Cerebellum (tissue), 4 donors: ENCODE measurements at places on chromosomes 2 and 18. TPM values are rescaled to one million over a fixed set of nuclear protein-coding genes. Genes with fewer than 3 reads are reported as not detected.

EFEMP1 gene
- 25.0 TPM for total RNA-seq

- DNase-seq = no peak
Measured at GRCh38 chr2:17901246-17901645, 22.8 kb downstream of the KCNS3 start.

C2orf66 gene
- 1.8 TPM for total RNA-seq

DNA sequence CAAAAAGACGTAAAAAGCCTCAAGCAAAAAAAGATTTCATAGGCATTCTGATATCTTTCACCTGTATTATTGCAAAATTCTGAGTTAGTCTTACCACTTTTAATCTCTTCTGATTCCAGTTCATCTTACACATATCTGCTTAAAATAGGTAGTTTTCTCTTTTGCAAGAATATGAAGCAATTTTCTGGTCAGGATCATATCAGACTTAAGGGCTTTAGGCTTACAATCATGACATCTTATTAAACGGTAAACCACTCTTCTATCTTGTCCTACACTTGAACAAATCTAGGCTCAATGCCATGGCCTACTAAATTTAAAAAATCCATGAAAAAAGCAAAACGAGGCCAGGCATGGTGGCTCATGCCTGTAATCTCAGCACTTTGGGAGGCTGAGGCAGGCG is 50.1 kb upstream of the GAREM1 start:
- DNase-seq = no peak

HTR2B gene
- total RNA-seq = 0.27 TPM

GRCh38 chr2:63589148-63589958 is 590 bp downstream of the MDH1 start:
- DNase-seq = peak; percentile 20

GRCh38 chr2:143083636-143084035 is 45.6 kb upstream of the ARHGAP15 start:
- no peak for DNase-seq

DNA sequence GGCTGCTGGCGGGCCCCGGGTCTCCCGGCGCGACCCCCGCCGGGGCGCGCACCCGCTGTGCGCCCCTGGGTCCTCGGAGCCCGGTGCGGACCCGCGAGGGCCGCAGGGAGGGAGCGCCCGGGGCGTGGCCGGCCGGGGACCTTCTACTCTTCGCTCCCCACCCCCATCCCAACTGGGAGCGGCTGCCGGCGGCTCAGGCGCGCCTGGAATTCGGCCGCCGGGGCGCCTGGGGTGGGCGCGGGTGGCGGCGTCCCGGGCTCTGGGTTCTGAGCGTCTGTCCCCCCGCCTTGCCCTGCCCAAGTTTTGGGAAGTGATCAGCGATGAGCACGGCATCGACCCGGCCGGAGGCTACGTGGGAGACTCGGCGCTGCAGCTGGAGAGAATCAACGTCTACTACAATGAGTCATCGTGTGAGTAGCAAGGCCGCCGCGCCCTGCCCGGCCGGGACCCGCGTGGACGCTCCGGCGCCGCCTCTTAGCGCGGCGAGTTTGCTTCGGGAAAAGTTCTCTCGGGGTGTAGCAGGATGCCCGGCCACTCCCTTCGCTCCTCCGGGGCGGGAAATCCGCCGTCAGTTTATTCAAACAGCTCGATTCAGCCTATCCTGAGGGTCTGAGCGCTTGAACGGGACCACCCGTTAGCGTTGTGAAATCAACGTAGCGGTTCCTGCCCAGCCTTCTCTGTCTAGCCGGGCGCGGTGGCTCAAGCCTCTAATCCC is 502 bp downstream of the TUBB6 start:
- DNase-seq = no peak

- DNase-seq = peak; percentile 38
Measured at GRCh38 chr2:84971510-84972206, 697 bp downstream of the KCMF1 start.

DNA sequence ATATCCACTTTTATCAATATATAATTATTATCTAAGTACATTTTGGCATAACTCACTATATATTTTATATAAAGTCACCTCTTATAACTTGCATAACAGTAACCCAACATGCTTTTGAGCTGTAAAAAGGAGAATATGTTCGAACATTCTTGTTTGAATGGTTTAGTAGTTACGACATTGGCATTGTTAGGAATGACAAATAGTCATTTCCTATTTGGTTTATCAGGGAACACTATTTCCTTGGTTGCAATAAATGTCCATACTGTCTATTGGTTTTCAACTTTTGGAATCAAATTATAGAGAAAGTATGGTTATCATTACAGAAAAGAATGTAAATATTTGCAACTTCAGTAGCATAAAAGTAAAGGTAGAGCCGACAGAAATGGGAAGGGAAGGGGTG is 124.1 kb downstream of the PARD3B start:
- no peak for DNase-seq

GRCh38 chr2:126886916-126887280 is 11.8 kb upstream of the TEX51 start:
- no peak for DNase-seq

GRCh38 chr18:73962256-73962655 is 185.4 kb downstream of the FBXO15 start:
- DNase-seq = no peak

TMEM163 gene
- 10.2 TPM for total RNA-seq

DNA sequence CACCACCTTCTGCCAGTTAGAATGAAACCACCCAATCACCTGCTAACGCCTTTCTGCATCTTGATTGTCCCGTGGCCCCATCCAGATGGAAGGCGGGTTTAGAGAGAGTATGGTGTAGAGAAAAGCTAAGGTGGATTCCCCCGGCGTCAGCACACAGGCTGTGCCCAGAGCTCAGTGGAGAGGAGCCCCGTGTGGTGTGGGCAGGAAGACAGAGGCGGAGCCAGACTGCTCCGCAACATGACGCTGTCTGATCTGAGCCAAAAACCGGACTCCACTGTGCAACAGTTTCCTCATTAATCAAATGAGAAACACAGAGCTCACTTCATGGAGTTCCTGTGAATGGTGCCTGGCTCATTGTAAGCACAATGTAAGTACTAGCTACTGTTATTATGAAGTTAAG is 448.1 kb upstream of the SMIM21 start:
- DNase-seq = no peak

- no peak for DNase-seq
Measured at GRCh38 chr18:76530846-76531245, 35.8 kb upstream of the ZNF516 start.

DNA sequence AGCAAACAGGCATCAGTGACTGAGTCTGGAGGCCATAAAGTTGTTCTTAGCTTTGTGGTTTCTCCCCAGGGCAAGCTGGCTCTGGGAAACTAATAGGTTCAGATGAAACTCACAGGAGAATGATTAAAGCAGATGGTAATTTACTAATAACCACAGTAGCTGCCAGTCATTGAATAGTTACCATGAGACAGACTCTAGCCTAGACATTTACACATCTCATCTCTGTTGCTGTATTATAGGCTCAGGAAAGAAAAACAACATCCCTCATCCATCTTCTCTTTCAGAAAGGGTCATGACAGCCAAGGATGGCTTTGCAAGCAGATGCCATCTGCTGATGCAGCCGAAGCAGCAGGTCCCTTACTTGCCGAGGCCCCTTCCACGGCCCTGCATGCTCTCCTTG is 314.0 kb upstream of the ID2 start:
- no peak for DNase-seq

LINC00305 gene
- total RNA-seq = not detected

GRCh38 chr2:180829836-180830235 is 150.6 kb upstream of the UBE2E3 start:
- no peak for DNase-seq

DNA sequence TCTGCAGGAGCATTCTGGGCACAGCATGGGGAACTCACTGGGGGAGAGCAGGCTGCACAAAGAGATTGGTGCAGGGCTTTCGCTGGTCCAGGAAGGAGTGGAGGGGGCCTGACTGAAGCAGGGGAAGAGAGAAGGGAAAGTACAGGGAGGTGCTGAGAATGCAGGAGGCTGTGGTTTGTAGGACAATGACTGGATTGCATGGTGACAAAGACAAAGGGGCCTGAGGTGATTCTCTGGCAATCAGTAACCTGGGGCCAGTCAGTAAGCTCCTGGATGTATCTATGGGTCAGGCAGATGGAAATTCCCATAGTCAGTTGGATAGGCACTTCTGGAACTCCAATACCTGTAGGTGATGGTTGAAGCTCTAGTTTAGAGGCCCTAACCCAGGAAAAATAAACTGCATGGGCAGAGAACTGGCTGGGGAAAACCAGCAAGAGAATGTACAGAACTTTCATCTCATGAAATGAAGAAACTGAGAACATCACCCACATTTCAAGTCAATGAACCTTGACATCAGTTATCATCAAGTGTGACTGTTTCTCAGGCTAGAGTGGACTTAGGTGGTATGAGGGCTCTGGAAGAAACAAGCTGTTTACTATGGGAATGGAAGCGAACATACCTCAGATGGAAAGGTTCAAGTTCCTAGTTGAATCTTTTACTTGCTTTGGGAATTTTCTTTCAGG is 193.2 kb downstream of the TPGS2 start:
- no peak for DNase-seq

DNA sequence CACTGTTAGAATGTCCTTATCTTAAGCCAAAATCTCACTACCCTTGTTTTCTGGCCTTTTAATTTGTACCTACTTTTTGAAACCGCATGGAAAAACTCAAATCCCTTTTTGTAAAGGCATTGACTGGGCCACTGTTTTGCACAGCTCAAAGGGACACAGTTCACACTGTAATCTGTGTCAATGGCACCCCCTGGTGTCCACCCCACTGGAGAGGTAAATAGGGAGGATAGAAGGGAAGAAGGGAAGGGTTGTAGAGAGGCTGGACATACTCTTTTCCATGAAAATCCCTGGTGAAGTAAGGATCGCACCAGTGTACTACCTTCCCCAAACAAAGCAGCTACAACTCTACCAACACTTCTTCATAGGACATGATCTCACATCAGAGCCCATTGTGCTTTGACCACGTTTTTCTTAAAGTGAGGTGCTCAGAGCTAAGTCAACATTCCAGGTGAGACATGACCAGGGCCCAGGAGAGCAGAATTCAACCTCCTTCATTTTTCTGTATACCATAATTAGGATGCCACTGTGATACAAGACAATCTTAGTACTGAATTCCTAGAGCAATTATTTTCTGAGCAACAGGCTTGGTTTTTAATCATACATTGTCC is 92.4 kb upstream of the RMDN2 start:
- DNase-seq = peak; percentile 13

DNA sequence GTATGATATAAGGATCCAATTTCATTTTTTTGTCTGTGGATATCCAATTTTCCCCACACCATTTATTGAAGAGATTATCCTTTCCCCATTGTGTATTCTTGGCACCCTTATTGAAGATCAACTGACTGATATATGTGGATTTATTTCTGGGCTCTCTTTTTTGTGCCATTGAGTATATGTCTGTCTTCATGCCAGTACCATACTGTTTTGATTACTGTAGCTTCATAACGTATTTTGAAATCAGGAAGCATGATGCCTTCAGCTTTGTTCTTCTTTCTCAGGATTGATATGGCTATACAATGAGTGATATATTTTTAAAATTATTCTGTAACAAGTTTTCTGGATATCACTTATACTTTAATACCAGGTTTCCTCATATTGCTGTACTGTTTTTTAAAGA is 58.1 kb upstream of the DLX2 start:
- no peak for DNase-seq

DNA sequence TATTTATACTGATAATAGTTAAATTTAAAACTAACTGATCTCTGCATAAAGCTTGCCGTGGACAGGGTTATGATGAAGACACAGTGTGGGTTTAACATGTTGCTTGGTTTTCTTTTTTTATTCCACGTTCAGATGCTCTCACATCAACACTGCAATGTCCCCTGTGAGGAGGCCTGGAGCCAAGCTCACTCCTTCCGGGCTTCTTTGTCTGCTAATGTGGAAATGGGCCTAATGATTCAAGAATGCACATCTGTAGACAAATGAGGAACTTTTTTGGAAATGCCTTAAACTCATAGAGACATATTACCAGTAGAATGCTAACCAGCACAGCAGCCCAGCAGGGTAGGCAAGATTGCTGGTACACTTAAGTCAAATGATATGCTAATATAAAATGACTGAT is 208.0 kb downstream of the GALR1 start:
- no peak for DNase-seq

GRCh38 chr2:236052926-236053821 is 115.0 kb downstream of the GBX2 start:
- peak; percentile 63 for DNase-seq

- DNase-seq = no peak
Measured at GRCh38 chr2:30949435-30949834, 142.2 kb upstream of the CAPN13 start.

DNA sequence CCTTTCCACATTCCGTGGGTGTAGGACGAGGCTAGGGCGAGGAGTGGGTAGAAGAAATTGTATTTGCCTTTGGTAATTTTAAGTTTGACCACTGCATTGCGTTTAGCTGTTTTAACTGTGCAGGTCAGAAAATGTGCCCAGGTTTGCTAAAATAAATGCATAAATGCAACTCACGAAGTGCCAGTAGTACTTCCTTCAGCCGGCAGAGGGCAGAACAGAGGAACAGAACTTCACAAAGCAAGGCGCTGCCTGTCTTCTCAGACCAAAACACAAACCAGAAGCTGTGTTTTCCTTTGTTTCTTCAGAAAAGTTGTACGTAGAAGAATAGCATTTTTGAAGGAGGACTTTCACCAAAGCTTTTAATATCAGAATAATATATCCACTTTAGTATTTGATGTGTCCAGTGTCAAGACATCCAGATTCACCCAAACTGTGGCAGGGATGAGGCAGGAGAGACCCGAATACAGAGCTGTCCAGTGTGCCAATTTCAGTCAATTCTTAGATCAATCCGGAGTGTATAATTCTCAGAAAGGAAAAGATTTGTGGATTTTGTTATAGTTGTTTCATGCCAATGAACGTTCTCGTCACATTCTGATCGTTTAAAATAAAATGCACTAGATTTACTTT is 348.6 kb downstream of the DLGAP1 start:
- peak; percentile 51 for DNase-seq

DNA sequence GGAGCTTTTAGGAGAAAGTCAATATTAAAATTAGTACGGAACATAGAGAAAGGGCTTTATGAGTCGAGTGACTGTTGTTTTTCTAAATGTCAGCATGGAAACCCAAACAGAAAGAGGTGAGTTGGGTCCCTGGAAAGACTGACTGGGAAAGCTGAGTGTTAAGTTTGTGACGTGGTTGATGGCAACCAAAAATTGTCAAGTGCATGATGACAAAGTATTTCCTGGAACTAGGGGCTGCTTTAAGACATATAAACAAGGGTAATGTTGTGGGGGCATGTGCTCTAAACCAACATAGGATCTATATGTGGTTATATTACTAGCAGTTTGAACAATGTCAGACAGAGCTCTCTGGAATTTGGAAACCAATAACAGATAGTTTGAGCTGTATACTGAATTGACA is 50.9 kb upstream of the GPD2 start:
- DNase-seq = no peak
